SIG-M5 (cell line): ENCODE measurements at places on chromosomes 2 and 18.

GRCh38 chr2:203804764-203805485 lies 62.6 kb upstream of the CTLA4 start:
- no peak for DNase-seq

GRCh38 chr18:44495151-44495550 lies 185.5 kb upstream of the SETBP1 start:
- DNase-seq, result no peak

GRCh38 chr2:158822193-158822592 lies 27.1 kb downstream of the DAPL1 start:
- no peak for DNase-seq

- no peak for DNase-seq
These were observed 39.4 kb upstream of the ZNF397 start for GRCh38 chr18:35201256-35201931.

GRCh38 chr2:238523158-238524110 lies 96.7 kb downstream of the ASB1 start:
- no peak for DNase-seq

DNA sequence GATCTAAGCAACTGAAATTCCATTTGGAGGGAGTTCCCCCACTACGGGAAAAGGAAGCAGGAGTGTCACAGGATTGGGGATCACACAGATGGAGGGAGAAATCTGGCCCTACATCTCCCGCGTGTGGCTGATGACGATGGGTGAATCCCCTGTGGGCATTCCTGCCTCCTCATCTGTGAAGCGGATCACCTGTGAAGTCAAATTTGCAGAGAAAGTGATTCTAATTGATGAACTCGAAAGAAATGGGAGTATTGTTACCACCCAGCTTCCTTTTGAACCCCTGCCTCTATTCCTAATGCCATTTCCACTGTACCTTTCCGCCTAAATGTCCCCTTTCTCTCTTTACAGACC lies 92.0 kb downstream of the CMPK2 start:
- DNase-seq, result no peak

- no peak for DNase-seq
These were observed 7.2 kb downstream of the SP5 start for GRCh38 chr2:170722301-170722700.

DNA sequence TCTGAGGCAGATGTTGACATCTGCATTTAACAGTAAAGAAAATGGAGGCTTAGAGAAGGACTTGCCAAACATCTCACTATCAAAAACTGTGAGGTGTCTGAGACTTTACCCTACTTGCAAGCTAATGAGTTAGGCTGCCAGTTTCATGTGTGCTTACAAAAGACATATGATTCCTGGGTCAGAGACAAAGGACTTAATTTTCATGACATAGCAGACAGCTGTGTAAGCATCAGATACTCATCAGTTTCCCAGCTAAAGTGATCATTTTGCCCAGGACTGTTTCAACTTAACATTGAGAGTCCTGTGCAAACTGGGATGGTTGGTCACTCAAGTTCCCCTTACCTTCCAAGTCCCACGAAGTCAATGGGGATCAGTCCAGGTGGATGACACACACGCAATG lies 18.9 kb upstream of the DAPL1 start:
- no peak for DNase-seq
